ENCODE measurements at places on chromosomes 7 and 10. TPM values are rescaled to one million over a fixed set of nuclear protein-coding genes. Genes with fewer than 3 reads are reported as not detected.

GRCh38 chr10:69360485-69361302, 56.0 kb downstream of the TACR2 start:
- no peak for DNase-seq

The MSMB gene
- not detected for total RNA-seq

The KLF14 gene
- not detected for total RNA-seq

- no peak for DNase-seq
These were observed 1.9 kb downstream of the DHX32 start for GRCh38 chr10:125878957-125879835.

The MMP21 gene
- 0.24 TPM for total RNA-seq

GRCh38 chr7:87712571-87712970, 84.4 kb downstream of the RUNDC3B start:
- DNase-seq: no peak

Measured in dorsolateral prefrontal cortex (tissue), 122 donors.